NCI-H187 treated with DMSO at 0.1 percent for 48 hours (cell line): ENCODE measurements at places on chromosomes 5 and 9.
A peak's percentile ranks its signal among the peaks of the same experiment; 100 is the strongest.

DNA sequence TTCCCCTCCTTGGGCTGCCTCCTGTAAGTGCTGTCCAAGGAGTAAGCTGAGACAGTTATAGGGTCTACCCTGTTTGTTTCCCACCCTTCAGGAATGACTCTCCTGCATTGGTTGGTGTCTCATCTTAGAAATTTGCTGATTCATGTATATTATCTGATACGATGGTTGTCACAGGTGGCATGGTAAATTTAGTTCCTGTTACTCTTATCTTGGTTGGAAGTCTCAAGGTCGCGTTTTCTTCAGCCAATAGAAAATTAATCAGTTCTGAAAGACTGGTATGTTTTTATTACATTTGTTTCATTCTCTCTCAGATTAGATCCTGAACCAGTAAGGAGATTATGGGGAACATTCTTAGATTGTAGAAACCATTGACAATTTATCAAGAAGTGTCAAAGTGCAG, 42.7 kb downstream of the SCGB3A1 start:
- no peak for DNase-seq

- DNase-seq: no peak
Observed at GRCh38 chr9:35627575-35627974, 9.4 kb upstream of the CD72 start.

DNA sequence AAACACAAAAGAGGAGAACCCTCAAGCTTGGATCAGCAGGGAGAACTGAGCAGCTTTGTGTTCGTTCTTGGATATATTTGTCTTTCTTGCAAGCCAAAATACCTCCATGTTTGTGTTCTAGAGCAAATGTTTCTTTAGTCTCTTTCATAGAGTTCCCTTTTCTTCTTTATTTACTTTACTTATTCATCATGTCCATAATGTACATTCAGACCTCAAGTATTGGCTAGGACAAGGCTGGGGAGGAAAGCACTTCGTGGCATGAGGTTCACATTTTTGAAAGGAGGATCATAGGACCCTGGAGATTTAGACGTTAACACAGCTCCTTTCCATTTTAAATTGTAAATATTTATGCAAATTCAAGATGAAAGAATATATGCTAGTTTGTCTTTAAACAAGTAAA, 590.2 kb upstream of the MEF2C start:
- no peak for DNase-seq

DNA sequence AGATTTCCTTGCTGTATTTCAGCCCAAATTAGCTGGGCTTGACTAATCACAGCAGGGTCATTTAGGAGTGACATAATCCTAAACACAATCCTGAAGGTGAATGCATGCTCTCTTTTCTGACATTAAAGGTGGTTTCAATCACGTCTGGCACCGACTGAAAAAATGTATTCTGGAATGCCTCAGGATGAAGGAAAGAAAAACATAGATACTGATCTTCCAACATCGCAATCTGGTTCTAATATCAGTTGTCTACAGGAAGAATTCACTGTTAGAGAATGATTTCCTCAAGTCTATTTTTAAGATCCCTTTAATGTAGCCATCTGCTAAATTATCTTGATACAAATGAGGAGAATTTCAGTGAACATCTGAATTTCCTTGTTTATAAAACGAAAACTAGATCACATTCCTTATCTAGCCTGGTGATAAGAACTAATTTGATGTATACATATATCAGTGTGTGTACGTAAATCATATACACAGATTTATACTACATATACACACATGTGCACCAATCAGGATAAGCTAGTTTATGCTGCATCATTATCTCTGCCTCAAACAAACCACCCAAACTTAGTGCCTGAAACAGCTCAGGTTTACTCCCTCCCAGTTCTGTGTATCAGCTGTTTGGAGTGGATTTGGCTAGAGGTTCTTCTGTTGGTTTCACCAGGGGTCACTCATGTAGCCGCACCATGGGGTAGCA, 31.3 kb upstream of the TAS2R1 start:
- no peak for DNase-seq

DNA sequence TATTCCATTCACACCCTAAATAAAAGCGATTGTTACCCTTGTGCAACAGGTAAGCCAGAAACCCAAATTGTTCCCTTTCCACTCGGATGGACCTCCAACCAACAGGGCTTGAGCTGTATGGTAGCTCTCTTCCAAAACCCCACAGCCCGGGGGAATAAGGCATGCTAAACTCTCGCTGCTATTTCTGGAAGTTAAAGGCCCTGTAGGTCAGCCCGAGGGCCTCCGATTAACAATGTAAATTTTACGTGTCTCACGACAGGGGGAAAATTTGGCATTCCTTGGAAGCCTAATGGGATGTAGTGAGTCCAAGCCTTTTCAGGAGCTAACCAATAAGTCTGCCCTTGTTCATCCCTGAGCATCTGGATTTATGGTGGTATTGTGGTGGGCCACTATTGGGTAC, 26.0 kb downstream of the CNOT8 start:
- DNase-seq: no peak

DNA sequence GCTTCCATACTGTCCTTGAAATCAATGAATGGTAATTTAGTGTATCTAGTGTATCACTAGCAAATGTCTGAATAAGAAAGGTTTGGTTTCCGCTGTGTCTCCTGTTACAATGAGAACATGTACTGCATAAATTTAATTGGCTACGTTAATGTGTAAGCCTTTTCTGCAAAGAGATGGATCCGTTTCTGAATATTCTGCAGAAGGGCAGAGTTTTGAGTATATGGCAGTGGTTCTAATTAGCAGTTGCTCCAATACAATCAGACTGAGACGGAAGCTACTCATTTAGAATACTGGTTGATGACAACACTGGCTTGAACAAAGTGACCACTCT, 555 bp upstream of the PCDHGC4 start:
- no peak for DNase-seq

GRCh38 chr9:4170231-4170630, 129.6 kb downstream of the GLIS3 start:
- no peak for DNase-seq

- DNase-seq: no peak
Observed at GRCh38 chr9:133935328-133936005, 56.7 kb downstream of the VAV2 start.

DNA sequence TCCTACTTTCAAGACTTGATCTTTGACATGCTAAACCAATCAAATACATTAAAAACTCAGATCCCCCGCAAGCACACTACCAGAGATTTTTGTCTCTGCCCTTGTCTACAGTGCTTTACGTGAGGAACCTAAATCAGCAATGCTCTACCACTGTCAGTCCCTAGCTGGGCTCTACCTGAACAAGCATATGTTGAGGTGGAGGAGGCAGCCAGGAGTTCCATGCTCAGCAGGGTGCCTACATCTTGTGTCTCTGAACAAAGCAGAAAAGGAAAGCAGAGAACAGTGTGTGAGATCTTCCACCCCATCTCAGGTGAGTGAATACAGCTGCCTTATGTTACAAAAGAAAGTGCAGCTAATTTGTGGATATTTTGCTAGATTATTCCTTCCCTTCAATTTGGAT, 255.0 kb downstream of the NDUFS4 start:
- no peak for DNase-seq

GRCh38 chr5:37272511-37272910, 23.3 kb upstream of the CPLANE1 start:
- DNase-seq: no peak

DNA sequence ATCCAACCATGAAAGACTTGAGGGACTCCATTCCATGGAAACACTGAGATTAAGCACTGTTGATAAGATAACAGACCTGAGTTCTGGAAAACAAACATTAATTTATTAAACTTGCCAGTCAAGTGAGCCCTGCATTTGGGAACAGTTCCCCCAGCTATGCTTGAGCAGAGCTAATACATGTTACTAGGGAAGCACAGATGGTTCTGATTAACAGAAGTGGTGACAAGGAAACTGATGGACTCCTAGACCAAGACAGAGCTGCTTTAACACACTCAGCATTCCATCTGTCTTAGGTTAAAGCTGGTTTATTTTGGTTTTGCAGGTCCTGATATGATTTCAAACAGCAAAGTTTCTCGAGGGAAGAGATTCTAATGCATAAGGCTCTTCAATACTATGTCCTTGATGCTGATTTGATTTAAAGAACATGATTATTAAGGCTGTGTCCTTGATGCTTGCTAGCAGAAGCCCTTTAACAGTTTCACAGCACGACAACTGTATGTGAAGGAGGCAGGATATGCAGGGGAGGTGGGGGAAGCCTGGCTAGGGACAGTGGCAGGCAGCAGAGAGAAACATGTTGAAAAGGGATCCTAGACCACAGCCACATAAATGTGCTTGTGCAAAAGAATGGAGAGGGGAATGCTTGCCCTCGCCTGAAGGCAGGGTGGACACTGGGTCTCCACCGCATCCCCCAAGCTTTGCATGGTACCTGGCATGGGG, 66.2 kb downstream of the ACTBL2 start:
- DNase-seq: no peak

DNA sequence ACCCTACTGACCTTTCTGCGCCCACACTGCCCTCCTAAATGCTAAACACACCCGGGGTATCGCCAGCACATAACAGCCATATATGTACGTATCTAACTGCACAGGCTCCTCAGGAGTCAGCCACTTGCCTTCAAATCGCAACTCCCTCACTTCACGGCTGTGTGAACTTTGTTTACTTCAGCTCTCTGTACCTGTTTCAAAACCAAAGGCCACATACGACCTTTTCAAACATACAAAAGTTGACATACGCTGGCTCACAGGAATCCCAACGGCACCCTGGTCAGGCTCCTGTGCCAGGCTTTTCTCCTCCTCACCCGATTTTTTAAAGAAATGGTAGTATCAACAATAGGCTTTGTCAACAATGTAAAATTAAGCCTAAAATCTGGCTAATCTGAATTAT, 39.0 kb upstream of the ZNF622 start:
- DNase-seq: no peak

DNA sequence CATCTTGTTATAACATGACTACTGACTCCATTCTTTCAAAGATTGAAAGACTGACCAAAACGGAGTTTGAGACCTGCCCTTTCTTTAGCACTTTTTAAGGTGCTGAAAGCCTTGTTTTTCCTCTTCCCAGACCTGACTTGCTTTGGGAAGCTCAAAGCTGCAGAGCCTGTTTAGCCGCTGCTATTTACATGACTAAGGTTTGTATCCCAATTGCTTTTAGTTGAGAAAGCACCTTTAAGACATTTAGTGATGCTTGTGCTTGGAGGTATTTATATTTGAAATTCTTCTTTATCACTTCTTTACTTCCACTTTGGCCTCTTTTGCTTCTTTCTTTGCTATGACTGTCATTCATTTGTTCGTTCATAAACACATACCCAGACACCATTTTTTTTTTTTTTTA, 182.6 kb upstream of the ELL2 start:
- no peak for DNase-seq

GRCh38 chr9:20117986-20118385, 329.1 kb upstream of the SLC24A2 start:
- DNase-seq: no peak

DNA sequence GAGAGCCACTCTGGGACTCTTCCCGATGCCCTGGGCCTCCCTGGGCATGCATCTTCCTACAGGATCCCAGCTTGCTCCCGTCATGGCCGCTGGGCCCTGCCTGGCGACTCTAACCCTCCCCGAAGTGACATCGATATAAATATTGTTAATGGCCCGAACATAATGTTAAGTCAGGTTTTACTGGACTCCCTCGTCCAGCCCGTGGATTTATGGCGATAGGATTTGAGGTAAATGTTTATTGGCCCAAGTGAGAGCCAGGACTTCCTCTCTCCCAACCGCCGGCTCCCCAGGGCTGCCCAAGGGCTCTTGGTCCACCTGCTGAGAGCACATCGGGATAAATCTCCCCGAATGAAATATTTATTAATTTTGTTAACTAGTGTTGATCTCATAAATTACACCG, 246.3 kb downstream of the PBX3 start:
- no peak for DNase-seq

GRCh38 chr5:66963559-66963971, 233.0 kb downstream of the CD180 start:
- no peak for DNase-seq

DNA sequence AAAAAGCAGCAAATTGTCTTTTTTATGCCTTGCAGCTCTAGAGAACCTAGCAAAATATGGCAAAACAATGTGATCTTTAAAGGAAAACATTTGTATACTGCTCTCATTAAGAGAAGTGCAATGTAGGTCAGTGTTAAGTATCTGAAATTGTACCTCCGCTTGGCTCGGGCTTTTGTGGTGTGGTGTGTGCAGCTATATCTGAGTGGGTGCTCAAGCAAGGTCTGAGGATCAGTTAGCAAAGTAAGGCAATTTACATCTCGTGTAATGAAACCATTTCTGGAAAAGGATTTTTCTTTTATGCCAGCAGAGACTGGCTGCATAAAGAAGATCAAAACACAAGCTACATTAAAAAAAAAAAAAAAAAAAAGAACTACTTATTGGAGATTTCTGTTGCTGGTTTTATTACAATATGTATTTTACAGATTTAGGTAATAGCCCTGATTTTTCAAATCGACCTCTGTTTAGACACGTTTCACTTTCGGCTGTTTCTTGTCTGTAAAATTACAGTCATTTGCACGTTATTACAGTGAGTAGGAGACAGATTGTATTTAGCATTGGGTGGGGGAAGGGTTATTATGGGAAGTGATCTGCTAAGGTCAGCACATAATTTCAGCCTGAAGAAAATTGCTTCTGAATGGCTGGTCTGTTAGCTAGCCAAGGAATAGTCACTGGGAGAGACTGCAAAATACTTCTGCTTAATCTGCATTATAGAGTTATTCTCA, 7.9 kb upstream of the ZNF608 start:
- no peak for DNase-seq

GRCh38 chr5:157067005-157067404, 8.1 kb upstream of the HAVCR1 start:
- peak; percentile 77 for DNase-seq

- no peak for DNase-seq
Observed at GRCh38 chr5:132424167-132424880, 54.8 kb downstream of the SLC22A5 start.

DNA sequence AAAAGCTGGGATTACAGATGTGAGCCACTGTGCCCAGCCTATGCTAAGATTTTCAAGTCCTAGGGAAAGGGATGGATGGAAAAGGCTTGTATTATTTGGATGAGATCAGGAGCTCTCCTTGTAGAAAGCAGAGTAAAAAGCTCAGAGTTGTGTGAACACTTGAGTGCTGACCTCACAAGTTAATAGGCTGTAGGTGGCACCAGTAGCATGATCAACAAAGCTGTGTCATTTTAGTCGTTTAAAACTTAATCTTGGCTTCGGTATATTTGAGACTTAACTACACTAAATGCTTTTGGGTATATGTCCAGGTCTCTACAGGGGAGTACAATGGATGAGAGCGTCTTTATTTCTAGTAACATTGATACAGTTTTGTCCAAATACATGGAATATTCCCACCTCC, 264.2 kb downstream of the TMEM38B start:
- no peak for DNase-seq

- no peak for DNase-seq
Observed at GRCh38 chr5:133377736-133378135, 234.6 kb downstream of the FSTL4 start.

GRCh38 chr9:128128836-128129590, 1.5 kb upstream of the PTGES2 start:
- no peak for DNase-seq

DNA sequence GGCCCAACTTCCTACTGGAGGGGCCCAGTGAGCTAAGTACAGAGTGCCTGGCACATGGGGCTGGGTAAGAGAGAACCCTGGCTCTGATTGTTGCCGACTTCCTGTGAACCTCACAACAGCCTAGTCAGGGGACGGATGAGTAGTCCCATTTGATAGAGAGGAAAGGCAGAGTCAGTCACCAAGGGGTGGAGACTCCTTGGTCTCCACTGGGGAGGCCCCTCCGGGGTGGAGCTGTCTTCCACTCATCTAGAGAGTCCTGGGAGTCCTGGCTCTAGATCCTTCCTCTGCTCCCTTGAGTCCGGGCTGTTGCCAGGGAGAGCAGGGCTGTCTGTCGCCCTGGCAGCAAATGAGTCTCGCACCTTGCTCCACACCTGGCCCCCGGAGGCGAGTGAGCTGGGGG, 8.0 kb downstream of the GRK6 start:
- DNase-seq: no peak
